ENCODE measurements at places on chromosomes 4 and X. TPM values are rescaled to one million over a fixed set of nuclear protein-coding genes. Genes with fewer than 3 reads are reported as not detected.

The DRD5 gene
- not detected for total RNA-seq

The PCDH7 gene
- 2.8 TPM for total RNA-seq

DNA sequence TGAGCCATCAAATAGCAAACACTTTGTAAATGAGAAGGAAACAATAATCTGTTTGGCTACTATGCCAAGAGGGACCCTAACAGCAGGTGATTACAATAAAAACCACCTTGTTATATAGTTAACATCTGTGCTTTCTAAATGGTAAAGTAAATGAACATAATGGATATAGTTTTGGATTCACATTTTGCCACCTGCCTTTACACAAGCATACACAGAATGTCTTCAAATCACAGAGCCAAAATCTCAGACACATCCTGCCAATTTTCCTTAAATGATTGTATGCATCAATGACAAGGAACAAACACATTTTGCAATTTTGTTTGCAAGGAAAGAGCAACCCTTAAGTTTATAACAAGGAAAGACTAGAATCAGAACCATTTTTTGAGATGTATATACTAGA is 334.2 kb downstream of the FSTL5 start:
- H3K27me3 ChIP-seq: no peaks in the 10 kb centered on the region
- no peak overlapping the region for H3K27ac ChIP-seq
- no peaks in the 10 kb centered on the region for H3K4me1 ChIP-seq
- no peaks in the 10 kb centered on the region for H3K36me3 ChIP-seq
- no peak for DNase-seq
- no peak overlapping the region for H3K4me3 ChIP-seq

The ANK2 gene
- 28.6 TPM for total RNA-seq

- no peaks in the 10 kb centered on the region for H3K4me1 ChIP-seq
- DNase-seq: no peak
- H3K27ac ChIP-seq: no peak overlapping the region
- no peaks in the 10 kb centered on the region for H3K27me3 ChIP-seq
- no peaks in the 10 kb centered on the region for H3K36me3 ChIP-seq
Observed at GRCh38 chr4:74123065-74123728, 24.2 kb upstream of the CXCL2 start.

The UGT2B17 gene
- total RNA-seq: 0.24 TPM

GRCh38 chr4:70627620-70628019 is 924 bp upstream of the ENAM start:
- H3K27me3 ChIP-seq: no peaks in the 10 kb centered on the region
- H3K4me1 ChIP-seq: no peaks in the 10 kb centered on the region
- H3K27ac ChIP-seq: no peak overlapping the region
- no peak for DNase-seq

- no peaks in the 10 kb centered on the region for H3K36me3 ChIP-seq
- no peak overlapping the region for H3K4me3 ChIP-seq
- no peaks in the 10 kb centered on the region for H3K4me1 ChIP-seq
- no peak for DNase-seq
- no peaks in the 10 kb centered on the region for H3K27me3 ChIP-seq
- H3K27ac ChIP-seq: no peak overlapping the region
Observed at GRCh38 chr4:94334962-94335361, 7.7 kb downstream of the HPGDS start.

GRCh38 chr4:187307131-187307530 is 583.5 kb upstream of the FAT1 start:
- no peak overlapping the region for H3K27ac ChIP-seq
- DNase-seq: no peak
- H3K27me3 ChIP-seq: no peaks in the 10 kb centered on the region
- no peak overlapping the region for H3K4me3 ChIP-seq

- no peaks in the 10 kb centered on the region for H3K4me1 ChIP-seq
- no peaks in the 10 kb centered on the region for H3K36me3 ChIP-seq
- DNase-seq: no peak
- no peaks in the 10 kb centered on the region for H3K27me3 ChIP-seq
Observed at GRCh38 chr4:185119927-185120630, 23.0 kb upstream of the SLC25A4 start.

All from testis (tissue), 5 donors.